Thoracic aorta (tissue), 2 donors: ENCODE measurements at places on chromosomes 16 and 17. TPM values are rescaled to one million over a fixed set of nuclear protein-coding genes. Genes with fewer than 3 reads are reported as not detected.

The TEN1 gene
- 8.1 TPM for total RNA-seq

The C17orf107 gene
- 5.6 TPM for total RNA-seq

The DNAI2 gene
- total RNA-seq, result not detected

The OMG gene
- total RNA-seq, result not detected

The ABCC11 gene
- not detected for total RNA-seq

DNA sequence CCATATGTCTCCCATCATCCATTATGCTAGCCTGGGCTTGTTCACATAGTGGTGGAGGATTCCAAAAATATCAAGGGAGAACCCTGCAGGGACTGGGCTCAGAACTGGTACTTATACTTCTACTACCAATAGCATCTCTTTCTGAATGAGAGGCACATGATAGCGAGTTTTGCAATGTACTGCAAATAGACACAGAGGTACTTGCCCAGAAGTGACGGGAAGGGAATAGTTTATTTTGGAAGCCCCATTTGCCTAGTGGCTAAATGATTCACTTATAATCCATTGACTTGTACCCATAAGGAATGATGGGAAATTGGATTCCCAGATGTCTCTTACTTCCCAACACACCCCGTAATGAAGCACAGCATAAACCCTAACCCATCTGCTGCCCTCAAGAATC is 124.8 kb upstream of the ERCC4 start:
- H3K36me3 ChIP-seq, result no peaks in the 10 kb centered on the region
- no peaks in the 10 kb centered on the region for H3K27me3 ChIP-seq
- H3K4me3 ChIP-seq, result no peak overlapping the region
- no peak overlapping the region for H3K27ac ChIP-seq
- no peak for DNase-seq

GRCh38 chr16:55283812-55284717 is 39.9 kb upstream of the IRX6 start:
- no peaks in the 10 kb centered on the region for H3K4me1 ChIP-seq
- DNase-seq, result no peak
- no peaks in the 10 kb centered on the region for H3K27me3 ChIP-seq
- H3K27ac ChIP-seq, result no peak overlapping the region

DNA sequence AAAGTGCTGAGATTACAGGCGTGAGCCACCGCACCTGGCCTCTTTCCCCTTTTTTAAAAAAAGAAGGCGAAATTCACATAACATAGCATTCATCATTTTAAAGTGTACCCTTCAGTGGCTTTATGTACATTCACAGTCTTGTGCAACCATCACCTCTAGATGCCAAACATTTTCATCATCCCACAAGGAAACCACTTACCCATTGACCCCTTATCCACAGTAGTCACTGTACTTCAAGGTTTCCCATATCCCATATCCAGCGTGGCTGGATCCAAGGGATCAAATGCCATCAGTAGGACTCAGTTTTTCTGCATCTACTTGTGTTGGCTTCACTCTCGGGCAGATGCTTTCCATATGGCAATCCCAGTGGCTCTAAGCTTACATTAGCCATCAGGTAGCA is 50.3 kb downstream of the BMERB1 start:
- no peak for DNase-seq
- peaks cover 5% of the 10 kb centered on the region for H3K4me1 ChIP-seq
- no peaks in the 10 kb centered on the region for H3K36me3 ChIP-seq
- H3K27ac ChIP-seq, result no peak overlapping the region
- no peaks in the 10 kb centered on the region for H3K27me3 ChIP-seq

- peaks cover 8% of the 10 kb centered on the region for H3K36me3 ChIP-seq
- no peaks in the 10 kb centered on the region for H3K27me3 ChIP-seq
- no peak overlapping the region for H3K27ac ChIP-seq
- DNase-seq, result no peak
- H3K4me1 ChIP-seq, result peaks cover 30% of the 10 kb centered on the region
Observed at GRCh38 chr17:59890720-59891119, 2.0 kb downstream of the TUBD1 start.

DNA sequence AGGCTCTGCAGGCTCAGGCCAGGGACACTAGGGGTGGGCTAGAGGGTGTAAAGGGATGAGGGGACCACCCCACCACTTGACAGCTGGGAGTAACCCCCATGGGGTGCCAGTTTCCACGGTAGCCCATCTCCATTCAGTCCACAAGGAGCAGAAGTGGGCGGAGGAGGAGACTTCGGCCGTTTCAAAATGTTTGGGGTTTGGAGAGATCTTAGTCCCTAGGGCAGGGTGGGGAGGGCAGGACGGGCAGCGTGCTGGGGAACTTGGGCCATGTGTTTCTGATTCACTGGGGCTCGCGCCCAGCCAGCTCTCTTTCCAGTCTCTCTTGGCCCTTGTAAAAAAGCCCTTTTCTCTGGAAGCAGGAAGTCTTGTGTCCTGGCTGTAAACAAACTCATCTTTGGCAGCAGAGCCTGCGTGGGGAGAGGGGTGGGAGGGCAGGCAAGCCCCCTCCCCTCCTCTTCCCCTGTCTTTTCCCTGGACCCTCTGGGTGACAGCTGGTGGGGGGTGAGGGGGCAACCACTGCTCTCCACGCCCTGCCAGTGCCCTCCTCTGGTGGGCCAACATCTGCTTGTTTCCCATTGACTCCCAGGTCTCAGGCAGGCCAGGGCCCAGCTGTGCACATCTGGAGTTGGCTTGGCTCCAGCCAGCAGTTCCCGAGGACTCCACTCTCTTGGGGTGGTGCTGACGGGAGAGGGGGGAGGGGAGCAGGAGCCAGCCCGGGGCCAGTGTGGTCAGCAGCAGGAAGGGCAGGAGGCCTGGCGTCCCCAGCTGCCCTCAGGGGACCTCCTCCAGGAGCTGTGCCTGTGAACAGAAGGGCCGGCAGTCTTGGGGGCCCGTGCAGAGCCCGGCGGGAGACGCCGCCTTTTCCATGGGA is 8.1 kb downstream of the CYGB start:
- H3K4me1 ChIP-seq, result peaks cover 40% of the 10 kb centered on the region
- peak overlapping the region; percentile 59 for H3K4me3 ChIP-seq
- no peaks in the 10 kb centered on the region for H3K36me3 ChIP-seq
- DNase-seq, result peak; percentile 46
- peak overlapping the region; percentile 86 for H3K27ac ChIP-seq

DNA sequence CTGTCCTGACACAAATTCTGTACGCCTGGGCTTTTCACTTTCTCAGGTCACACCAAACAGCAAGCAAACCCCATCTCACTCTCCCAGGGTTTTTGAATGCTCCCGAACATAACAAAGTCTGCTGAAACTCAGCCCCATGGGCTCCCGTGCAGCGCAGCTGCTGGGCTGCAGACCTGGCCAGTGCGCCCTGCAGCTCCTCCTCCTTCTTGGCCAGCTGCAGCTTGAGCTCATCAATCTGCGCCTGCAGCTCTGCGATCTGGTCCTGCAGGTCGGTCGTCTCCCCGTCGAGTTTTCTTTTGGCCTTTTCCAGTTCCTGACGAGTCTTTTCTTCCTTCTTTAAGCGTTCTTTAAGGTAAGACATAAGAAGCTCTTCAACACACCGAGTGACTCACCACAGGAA is 70.5 kb downstream of the NDEL1 start:
- peaks cover 76% of the 10 kb centered on the region for H3K36me3 ChIP-seq
- peaks cover 67% of the 10 kb centered on the region for H3K4me1 ChIP-seq
- DNase-seq, result no peak

GRCh38 chr17:75623386-75623785 is 9.8 kb upstream of the SMIM5 start:
- no peaks in the 10 kb centered on the region for H3K27me3 ChIP-seq
- H3K4me1 ChIP-seq, result no peaks in the 10 kb centered on the region
- no peak for DNase-seq
- peaks cover 20% of the 10 kb centered on the region for H3K36me3 ChIP-seq

GRCh38 chr16:1014771-1015495 is 33.4 kb downstream of the SOX8 start:
- DNase-seq, result no peak
- no peak overlapping the region for H3K4me3 ChIP-seq
- no peaks in the 10 kb centered on the region for H3K27me3 ChIP-seq
- peaks cover 14% of the 10 kb centered on the region for H3K4me1 ChIP-seq

DNA sequence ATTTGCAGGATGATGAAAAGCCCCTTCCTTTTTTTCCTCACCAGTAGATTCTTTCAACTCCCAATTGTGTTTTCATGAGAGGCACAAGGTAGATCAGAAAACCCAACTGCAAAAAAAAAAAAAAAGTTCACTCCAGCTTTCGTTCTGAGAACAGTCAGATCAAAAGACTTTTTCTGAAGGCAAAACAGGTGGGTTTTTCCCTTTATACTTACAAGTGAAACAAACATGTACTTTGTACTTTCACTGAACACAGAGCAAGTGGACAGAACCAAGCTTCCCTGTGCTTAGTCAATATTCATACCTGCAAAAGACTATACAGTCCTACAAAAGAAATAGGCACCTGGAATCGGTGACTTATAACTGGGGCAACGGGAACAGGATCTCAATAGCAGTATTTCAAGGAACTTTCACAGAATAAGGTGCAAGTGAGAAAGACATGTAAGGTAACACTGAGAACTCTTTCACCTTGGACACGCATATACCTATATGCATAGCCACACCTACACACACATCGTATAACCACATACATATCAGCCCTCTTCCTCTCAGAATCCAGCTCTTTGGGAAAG is 54.1 kb downstream of the TOX3 start:
- DNase-seq, result no peak
- no peak overlapping the region for H3K4me3 ChIP-seq
- no peaks in the 10 kb centered on the region for H3K36me3 ChIP-seq
- H3K4me1 ChIP-seq, result no peaks in the 10 kb centered on the region
- H3K27me3 ChIP-seq, result no peaks in the 10 kb centered on the region

- no peak overlapping the region for H3K4me3 ChIP-seq
- H3K4me1 ChIP-seq, result no peaks in the 10 kb centered on the region
- H3K27me3 ChIP-seq, result no peaks in the 10 kb centered on the region
- no peak for DNase-seq
- no peak overlapping the region for H3K27ac ChIP-seq
Observed at GRCh38 chr17:4600563-4600962, 16.2 kb downstream of the SMTNL2 start.

DNA sequence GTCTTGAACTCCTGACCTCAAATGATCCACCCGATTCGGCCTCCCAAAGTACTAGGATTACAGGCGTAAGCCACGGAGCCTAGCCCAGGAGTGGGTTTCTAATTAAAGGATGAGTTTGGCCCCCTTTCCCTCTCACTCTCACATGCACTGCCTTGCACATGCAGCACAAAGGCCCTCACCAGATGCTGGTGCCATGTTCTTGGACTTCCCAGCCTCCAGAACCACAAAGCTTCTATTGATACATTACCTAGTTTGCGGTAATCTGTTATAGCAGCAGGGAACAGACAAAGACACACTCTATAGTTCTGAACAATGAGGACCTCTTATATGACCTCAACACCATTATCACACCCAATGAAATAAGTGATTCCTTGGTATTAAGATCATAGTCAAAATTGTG is 17.9 kb upstream of the ITGAD start:
- no peak overlapping the region for H3K27ac ChIP-seq
- no peak overlapping the region for H3K4me3 ChIP-seq
- no peaks in the 10 kb centered on the region for H3K27me3 ChIP-seq

GRCh38 chr16:87423429-87423828 is 31.3 kb downstream of the MAP1LC3B start:
- H3K27me3 ChIP-seq, result no peaks in the 10 kb centered on the region
- H3K4me3 ChIP-seq, result no peak overlapping the region

DNA sequence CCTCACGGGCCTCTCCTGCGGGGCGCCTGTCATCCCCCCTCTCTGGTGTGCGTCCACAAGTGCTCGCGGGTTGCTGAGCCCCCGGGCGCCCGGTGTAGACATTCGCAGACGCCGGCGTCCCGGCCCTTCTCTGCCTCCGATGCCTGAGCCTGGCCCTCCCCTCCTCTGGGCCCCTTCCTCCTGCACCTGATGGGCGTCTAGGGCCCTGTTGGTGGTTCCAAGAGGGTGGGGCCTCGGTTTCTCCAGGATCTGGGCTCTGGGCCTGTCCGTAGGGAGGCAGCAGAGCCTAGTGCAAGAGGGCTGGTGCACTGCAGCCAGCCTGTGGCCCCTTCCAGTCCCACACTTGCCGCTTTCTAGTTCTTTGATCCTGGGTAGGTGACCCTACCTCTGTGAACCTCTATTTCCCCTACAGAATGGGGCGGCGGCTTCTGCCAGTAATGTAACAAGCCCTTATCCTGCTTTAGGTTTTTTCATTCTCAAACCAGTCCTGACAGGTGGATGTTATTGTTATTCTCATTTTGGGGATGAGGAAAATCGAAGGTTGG is 623 bp downstream of the E4F1 start:
- peaks cover 4% of the 10 kb centered on the region for H3K36me3 ChIP-seq
- peak overlapping the region; percentile 93 for H3K4me3 ChIP-seq
- H3K4me1 ChIP-seq, result peaks cover 12% of the 10 kb centered on the region
- DNase-seq, result no peak
- peak overlapping the region; percentile 66 for H3K27ac ChIP-seq

GRCh38 chr16:12236589-12236988 is 260.1 kb downstream of the SNX29 start:
- peaks cover 7% of the 10 kb centered on the region for H3K4me1 ChIP-seq
- no peaks in the 10 kb centered on the region for H3K36me3 ChIP-seq
- DNase-seq, result no peak
- H3K4me3 ChIP-seq, result no peak overlapping the region

DNA sequence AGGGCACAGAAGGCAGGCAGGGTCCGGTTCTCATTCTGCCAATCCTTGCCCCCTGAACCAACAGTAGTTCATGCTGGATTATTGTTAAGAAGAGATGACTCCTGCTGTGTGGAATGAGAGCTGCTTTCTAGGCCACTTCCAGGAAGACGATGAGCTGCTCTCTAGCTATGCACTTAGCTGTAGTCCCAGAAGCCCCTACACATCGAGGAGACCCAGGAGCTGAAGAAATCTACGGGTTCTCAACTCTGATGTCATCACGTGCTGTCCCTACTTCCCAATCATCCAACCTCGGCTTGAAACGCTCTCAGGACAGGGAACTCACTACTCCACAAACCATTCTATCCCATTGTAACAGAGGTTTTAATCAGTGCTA is 29.0 kb upstream of the EMP2 start:
- no peak for DNase-seq
- no peak overlapping the region for H3K27ac ChIP-seq
- H3K36me3 ChIP-seq, result no peaks in the 10 kb centered on the region

GRCh38 chr17:77036841-77037381 is 103.9 kb upstream of the SEC14L1 start:
- no peaks in the 10 kb centered on the region for H3K27me3 ChIP-seq
- H3K27ac ChIP-seq, result no peak overlapping the region
- H3K36me3 ChIP-seq, result no peaks in the 10 kb centered on the region
- no peak for DNase-seq
- H3K4me3 ChIP-seq, result no peak overlapping the region

DNA sequence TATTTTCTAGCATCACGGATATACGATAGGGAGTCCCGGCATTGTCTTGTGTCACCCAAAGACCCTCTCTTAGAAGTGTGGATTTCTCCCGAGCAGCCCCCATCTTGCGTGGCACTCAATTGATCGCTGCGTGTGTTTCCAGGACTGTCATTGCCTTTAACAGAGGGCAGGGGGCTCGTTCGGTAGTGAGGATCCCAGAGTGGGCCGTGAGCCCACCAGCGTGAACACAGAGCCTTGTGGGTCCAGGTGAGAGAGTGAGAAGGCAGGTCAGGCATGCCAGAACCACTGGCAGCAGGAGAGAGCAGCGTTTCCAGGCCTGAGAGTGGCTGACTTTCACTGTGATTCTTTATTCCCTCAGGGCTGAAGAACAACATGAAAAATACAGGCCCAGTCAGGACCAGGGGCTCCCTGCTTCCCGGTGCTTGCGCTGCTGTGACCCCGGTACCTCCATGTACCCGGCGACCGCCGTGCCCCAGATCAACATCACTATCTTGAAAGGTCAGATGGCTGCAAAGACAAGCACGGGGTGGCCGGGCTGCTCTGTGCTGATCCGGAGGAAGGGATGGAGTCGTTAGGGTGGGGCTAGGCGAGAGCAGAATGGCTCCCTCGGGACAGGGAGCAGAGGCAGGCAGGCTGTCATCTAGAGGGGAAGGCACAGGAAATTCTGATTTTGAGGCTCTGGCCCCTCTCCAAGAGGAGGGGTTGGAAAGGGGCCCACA is 22.4 kb downstream of the C1QTNF1 start:
- H3K4me1 ChIP-seq, result peaks cover 5% of the 10 kb centered on the region
- peak overlapping the region; percentile 59 for H3K27ac ChIP-seq
- no peak for DNase-seq
- H3K36me3 ChIP-seq, result peaks cover 39% of the 10 kb centered on the region
- H3K27me3 ChIP-seq, result no peaks in the 10 kb centered on the region
